ENCODE measurements at places on chromosomes 11 and 22.

DNA sequence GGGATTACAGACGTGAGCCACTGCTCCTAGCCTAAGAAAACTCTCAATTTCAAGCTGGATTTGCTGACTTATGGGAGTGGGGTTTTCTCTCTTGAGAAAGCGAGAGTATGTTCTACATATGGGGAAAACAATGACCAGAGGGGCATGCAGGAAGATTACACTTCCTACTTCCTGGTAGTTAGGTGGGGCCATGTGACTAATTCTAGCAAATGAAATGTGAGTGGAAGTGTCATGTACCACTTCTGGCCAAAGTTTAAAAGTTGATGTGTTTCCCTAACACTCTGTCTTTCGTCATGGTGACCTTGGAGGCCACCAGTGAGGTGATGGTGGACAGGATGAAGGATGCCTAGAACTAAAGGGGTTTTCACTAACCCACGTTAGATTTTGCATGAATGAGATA, 50.5 kb downstream of the PARVG start:
- no peak for DNase-seq

DNA sequence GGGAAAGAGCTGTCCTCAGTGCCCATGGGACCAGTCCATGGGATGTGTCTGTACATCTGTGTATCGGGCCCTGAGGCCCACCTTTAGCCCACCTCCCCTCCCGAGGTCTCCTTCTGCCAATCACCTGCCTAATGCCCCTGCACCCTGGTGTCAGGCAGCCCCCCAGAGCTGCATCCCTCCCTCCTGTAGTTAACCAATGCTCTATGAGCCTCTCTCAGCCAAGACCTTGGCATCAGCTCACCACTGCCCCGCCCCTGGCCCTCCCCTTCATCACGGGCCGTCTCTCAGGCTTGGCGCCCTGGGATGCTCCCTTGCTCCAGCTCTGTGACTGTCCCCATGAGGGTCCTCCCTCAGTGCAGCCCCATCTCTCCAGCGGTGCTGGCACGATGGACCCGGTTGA, 18.5 kb downstream of the MGAT3 start:
- DNase-seq = peak; percentile 36

DNA sequence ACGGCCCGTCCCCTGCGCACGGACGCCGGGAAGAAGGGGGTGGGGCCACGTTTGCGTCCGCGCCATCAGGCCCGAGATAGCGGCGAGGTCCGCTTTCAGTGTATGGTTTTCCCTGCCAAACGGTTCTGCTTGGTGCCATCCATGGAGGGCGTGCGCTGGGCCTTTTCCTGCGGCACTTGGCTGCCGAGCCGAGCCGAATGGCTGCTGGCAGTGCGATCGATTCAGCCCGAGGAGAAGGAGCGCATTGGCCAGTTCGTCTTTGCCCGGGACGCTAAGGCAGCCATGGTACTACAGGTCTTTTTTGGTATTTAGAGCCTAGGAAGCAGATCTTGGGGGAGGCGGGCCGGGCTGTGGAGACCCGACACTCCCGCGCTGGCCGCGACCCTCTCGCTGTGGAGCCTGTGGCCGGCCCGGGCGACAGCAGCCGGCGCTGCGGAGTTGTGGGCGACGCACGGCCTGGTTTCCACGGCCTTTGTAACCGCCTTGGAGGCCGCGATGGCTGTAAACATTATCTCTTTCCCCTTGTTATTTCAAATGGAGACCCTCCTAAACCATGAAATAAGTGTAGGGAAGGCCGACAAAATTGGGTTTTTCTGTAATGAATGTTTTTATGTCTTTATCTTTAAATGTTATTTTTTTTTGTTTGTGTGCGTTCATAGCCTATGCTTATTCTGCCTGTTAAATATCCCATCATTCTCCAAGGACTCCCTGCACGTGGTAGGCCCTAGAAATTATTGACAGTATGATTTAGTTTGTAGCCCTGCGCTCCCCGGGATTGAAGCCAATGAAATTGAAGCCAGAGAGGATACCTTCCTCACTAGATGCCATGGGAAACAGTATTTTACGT, at the start of gene AASDHPPT:
AASDHPPT (plus strand) TSS at position 54 of the 847 bp plus-strand sequence; CDS start at position 103, 49 bp downstream.
- DNase-seq = peak; percentile 24

DNA sequence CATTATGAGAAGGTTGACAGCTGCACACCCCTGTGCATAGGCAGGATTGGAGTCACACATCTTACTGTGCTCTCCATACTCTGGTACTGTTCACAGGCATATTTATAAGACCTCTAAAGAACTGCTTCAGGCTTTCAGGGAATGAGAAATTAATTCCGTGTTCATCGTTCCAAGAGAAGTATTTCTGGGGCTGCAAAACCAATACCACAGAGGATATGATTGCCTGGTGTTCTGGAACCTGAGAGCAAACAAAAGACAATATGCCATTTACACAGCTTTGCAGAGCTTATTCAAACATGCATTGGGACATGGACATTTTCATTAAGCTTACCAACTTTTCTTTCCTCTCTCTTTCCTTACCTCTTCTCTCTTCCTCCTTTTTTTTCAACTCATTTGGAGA, 388.7 kb downstream of the NTM start:
- DNase-seq = no peak

DNA sequence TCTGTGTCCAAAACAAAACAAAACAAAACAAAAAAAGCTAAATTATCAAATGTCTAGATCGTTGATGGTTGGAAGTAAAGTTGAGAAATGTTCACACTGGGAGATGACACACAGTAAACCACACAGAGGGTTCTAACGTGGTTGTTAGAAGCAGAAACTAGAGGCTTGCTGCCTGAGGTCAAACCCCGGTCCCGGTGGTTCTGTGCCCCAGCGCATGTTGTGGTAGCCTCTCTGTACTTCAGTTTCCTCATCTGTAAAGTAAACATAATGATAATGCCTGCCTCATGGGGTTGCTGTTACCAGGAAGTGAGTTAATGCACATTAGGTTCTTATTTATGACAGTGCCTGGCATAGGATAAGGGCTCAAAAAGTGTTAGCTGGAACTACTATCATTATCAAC, 33.4 kb downstream of the PPARA start:
- DNase-seq = no peak

DNA sequence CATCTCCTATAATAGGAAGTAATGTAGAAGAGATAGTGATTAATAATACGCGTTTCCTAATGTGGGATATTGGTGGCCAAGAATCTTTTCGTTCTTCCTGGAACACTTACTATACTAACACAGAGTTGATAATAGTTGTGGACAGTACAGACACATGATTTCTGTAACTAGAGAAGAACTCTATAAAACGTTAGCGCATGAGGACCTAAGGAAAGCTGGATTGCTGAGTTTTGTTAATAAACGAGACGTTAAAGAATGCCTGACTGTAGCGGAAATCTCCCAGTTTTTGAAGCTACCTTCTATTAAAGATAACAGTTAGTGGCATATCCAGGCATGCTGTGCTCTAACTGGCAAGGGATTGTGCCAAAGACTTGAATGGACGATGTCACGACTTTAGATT, 83.3 kb downstream of the GGT1 start:
- DNase-seq = no peak

DNA sequence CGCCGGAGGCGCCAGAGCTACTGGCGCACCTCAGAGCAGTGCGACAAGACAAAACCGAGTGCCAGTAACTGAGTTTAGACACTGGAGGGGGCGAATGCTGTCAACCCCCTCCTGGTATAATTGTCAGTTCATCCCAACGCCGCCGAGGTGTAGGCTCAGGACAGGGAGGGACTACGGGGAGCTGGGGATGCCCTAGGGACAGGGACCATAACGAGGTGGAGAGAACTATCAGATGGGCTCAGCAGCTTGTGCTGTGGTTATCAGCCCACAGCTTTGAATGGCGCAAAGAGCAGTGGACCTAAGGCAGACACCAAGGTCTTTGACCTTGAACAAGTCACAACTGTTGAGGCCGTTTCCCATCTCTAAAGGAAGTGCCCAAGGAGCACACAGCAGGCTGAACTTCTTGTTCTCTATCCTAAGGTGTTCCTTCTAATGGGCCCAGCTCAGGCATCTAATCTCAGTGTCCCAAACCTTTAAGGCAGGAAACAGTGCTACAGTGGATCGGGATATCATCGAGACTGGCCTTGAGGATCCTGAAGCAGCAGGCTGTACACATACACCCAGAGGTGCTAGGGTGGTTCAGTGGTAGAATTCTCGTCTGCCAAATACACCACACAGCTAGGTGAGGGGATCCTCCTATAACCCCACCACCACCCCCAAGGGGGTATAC, 958 bp upstream of the TUT1 start:
- DNase-seq = no peak

DNA sequence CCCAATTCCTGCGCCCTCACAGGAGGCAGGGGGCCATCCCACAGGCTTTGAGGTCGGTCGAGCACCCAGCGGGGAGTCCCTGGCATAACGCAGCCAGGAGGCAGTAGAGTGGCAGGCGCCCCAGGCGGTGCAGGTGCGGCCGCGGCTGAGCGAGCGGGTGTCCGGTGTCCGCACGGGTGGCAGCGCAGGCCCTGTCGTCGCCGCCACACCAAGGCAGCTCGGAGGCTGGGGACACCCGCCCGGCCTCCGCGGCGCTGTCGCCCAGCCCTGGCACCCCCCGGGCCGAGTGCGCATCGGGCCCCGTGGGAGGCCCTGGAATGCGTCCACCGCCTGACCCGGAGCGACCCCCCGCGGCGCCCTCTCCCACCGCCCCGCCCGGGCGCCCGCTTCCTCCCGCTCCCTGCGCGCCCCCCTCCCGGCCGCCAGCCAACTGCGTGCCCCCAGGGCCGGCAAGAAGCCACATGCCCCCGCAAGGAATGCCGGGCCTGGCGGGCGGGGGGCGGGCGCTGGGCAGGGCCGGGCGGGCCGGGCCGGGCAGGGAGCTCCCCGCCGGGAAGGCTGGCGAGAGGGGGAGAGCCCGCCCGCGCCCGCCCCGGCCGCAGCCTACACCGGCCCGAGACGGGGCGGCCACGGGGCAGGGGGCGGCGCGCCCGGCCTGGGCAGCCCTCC, 33.9 kb downstream of the PRDM11 start:
- DNase-seq = peak; percentile 94

GRCh38 chr11:64352099-64352994, 6.6 kb upstream of the RPS6KA4 start:
- DNase-seq = no peak

DNA sequence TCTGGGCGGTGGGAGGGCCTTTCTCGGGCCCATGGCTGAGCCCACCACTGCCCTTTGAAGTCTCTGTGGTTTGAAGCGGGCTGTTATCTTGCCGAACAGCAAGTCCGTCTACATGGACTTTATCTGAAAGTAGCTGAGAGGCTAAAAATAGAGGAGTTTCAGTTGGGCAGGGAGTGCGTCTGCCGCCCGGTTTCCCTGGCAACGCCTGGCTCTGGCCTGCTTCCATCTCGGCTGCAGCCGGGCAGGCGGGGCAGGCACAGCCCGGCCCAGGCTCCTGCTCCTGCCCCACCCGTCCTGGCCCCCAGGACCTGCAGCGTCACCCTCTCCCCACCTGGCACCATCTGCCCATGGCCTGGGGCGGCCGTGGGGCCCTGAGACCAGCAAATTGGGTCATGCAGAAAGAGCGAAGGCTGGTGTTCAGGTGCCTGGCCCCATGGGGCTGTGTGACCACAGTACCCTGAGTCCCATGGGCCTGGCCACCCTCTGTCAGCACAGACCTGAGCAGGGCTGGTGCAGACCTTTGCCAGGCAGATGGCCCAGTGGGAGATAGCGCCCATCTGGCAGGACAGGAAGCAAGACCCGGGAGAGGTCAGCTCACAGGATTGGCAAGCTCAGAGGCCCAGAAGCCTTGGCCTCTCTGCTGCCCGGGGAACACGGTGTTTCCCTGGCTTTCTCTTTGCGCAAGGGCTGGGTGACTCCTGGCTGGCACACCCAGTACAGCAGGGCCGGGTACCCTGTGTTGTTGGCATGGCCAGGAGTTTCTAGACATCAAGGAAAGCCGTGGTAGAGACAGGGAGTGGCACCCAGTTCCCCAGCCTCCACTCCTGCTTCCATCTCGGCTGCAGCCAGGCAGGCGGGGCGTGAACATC, 79.1 kb upstream of the KCNQ1OT1 start:
- DNase-seq = peak; percentile 93

DNA sequence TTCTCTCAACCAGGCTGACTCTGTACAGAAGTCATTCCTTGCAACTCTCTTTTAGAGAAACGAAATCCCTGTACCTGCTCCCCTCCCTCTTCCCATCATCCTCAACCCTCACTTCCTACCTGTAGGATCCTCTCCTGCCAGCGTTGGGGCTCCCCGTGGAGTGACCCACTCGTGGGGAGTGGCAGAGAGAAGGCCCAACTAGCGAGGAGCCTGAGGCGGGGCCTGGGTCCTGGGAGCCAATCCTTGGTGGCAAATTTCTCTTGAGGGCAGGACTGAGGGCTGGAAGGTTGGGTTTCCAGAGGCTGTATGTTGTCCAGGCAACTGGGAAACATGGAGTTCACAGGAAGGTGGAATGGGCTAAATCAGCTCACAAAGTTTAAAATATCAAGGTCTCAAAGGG, 10.4 kb downstream of the NHERF4 start:
- DNase-seq = peak; percentile 50

GRCh38 chr11:130766650-130767565, 149.4 kb downstream of the SNX19 start:
- no peak for DNase-seq

GRCh38 chr22:48098243-48098920, 1335.9 kb downstream of the TBC1D22A start:
- DNase-seq = no peak

- no peak for DNase-seq
Measured at GRCh38 chr11:128399251-128400121, 187.9 kb downstream of the ETS1 start.

GRCh38 chr22:40973144-40973543, 22.0 kb downstream of the RBX1 start:
- no peak for DNase-seq

DNA sequence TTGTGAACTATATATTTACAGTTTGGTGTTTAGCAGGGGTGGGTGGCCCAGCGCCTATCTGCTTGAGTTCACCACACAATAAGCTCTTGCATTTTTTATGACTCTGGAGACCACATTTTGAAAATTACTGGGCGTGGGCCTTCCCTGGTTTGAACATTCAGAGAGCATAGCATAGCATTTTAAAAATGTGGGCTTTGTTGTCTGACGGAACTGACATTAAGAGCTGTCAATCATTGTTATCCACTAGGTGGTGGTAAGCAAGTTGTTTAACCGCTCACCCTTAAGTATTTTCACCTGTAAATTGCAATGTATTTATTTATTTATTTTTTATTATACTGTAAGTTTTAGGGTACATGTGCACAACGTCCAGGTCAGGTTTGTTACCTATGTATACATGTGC, 1.0 kb downstream of the NLRP14 start:
- no peak for DNase-seq

DNA sequence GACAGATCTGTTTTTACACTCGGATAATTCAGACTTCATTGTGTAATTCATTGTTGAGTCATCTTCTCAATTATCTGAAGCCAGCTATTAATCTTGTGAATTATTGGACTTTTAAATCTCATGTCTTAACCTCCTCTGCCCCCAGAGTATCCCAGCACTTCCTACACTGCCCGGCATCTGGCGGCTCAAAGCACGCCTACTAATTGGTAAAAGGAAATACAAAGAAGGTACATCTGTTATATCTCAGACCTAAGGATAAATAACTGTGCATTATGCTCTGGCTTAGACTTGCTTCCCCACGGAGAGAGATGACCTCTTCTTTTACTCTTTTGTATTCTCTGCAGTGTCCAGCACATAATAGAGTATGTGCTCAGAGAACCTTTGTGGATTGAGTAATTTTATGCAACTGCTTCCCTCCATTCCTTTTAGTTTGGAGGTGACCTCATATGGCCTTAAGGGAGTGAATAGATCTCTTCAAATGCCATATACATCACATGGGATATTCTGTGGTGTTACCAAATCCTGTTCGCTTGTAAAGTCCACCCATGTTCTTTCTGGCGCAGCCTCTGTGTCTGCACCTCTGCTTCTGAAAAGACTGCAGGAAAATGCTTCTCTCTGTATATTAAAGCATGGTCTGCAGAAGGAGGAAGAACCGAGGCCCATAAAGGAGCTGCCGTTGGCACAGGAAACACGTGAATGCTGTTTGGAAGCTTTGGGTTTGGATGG, 125.6 kb upstream of the SORL1-AS1 start:
- no peak for DNase-seq

Data from SK-N-SH (cell line).